Stimulated activated CD8-positive, alpha-beta memory T cell treated with anti-CD3 and anti-CD28 coated beads, Interleukin-12 subunit alpha, Interleukin-12 subunit beta, amount 100 ng/mL, for 1 hour (primary cell): ENCODE measurements at places on chromosomes 3 and 15.

DNA sequence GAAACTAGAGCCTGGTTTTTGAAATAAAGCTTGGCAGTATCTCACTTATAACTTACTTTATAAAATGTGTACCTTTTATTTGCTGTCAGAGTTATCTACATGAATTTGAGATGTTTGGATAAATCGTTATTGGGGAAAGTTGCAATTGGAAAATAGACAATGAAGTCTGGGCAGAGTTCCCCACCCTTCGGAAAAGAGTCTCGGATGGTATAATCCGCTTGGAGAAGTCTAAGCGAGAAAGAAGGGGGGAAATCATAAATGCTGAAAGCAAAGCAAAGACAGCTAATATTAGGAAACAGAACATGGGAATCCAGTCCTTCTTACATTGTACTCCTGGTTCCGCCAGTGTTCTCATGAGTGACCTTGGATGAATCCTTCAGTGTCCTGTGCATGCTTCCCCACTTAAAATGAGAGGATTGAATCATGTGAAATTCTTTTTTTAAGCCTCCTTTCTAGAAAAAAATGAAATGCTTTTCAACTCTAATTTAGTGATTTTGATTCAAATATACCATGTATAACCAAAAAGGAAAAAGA is 162.4 kb downstream of the ATG7 start:
- DNase-seq, result no peak

DNA sequence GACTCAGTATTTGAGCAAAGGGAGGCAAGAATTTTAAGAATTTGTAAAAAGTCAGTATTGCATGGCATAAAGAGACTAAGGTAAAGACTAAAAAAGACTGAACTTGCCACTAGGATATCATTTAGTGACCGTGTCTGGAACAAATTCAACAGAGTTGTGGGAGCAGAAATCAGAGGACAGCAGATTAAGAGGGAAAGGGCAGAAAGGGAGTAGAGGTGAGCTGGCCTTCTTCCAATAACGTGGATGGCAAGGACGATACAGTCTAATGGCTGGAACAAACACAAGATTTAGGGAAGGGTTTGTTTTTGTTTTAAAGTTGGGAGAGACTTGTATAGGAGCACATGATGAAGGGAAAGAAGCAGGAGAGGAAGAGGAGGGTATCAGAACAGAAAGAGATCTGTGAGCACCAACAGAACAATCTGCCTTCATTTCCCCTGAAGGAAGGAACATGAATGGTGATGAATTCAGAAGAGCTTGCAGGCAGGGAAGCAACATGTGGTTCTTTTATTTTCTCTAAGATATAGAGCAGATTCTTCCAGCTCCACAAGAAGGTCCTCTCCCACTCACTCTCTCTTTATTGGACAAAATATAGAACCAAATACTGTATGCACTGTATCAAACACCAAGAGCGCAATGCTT is 8.6 kb downstream of the VGLL4 start:
- no peak for DNase-seq

GRCh38 chr3:84039099-84039498 is 919.7 kb upstream of the CADM2 start:
- no peak for DNase-seq

- no peak for DNase-seq
Measured at GRCh38 chr3:180184816-180185215, 148.1 kb upstream of the PEX5L start.

- DNase-seq, result no peak
Measured at GRCh38 chr3:143464850-143465249, 345.3 kb downstream of the CHST2 start.
